ENCODE measurements at places on chromosomes 2 and 18.

- peak; percentile 58 for DNase-seq
Measured at GRCh38 chr18:25349926-25350487, 2.0 kb downstream of the ZNF521 start.

DNA sequence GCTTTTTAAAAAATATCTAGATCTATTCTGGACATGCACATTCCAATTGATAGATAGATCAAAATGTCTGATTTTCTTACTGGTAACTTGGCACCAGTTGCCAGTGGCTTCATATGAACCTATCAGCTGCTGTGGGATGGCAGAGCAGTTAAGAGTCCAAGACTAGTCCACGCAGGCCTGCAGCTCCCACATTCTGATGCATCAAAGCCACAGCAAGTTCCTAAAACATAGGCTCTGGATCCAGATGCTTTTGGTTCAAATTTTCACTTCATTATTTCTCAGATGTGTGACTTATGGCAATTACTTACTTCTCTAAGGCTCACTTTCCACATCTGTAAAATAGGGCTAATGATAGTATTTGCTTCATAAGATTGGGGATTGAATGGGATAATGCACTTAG lies 48.0 kb upstream of the CYP1B1 start:
- DNase-seq: no peak

- DNase-seq: no peak
Measured at GRCh38 chr18:1573732-1574131, 669.1 kb downstream of the ADCYAP1 start.

DNA sequence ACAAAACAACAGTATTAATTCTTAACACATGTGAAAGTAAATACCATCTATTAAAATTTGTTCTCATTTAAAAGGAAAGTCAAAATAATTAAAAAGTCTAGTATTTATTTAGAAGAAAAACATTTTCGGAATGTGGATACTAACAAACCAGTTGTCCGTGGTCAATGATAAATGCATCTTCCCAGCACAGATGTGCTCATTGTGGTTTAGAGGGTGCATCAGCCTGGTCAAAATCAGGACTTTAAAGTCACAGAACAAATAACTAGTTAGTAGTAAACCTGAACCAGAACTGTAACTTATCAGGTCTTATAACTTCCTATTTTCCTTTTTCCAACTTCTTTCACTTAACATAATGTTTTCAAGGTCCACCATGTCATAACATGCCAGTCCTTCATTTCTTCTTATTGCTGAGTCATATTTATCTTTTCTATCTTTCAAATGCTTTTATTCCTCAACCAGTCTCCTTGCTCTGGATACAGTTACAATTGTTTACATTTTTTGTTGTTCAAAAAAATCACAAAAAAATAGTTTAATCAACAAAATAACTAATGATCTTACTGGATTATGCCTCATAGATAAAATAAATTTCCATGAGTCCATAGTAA lies 55.8 kb downstream of the ID2 start:
- no peak for DNase-seq

GRCh38 chr18:55316486-55317184 lies 271.4 kb downstream of the TCF4 start:
- DNase-seq: no peak

- peak; percentile 38 for DNase-seq
Measured at GRCh38 chr2:198287706-198288105, 483.3 kb downstream of the PLCL1 start.

DNA sequence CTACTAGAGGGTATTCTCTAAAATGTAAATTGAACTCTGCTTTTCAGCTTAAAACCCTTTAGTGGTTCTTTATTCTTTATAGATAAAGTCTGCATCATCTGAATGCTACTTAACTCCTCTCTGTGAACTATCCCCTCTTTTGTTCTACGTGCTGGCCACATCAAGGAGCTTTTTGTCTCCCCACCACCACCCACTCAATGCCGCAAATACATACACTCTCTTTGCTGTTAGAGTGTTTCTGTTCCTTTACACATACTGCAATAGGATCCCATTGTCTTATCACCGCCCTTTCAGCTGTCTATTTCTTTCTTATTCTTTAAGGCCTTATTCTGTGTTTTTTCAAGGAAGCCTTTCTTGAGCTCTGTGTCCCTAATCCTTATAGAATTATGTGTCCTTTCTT lies 83.3 kb downstream of the EML4 start:
- DNase-seq: no peak

- peak; percentile 65 for DNase-seq
Measured at GRCh38 chr2:11022591-11023273, 111.0 kb downstream of the KCNF1 start.

DNA sequence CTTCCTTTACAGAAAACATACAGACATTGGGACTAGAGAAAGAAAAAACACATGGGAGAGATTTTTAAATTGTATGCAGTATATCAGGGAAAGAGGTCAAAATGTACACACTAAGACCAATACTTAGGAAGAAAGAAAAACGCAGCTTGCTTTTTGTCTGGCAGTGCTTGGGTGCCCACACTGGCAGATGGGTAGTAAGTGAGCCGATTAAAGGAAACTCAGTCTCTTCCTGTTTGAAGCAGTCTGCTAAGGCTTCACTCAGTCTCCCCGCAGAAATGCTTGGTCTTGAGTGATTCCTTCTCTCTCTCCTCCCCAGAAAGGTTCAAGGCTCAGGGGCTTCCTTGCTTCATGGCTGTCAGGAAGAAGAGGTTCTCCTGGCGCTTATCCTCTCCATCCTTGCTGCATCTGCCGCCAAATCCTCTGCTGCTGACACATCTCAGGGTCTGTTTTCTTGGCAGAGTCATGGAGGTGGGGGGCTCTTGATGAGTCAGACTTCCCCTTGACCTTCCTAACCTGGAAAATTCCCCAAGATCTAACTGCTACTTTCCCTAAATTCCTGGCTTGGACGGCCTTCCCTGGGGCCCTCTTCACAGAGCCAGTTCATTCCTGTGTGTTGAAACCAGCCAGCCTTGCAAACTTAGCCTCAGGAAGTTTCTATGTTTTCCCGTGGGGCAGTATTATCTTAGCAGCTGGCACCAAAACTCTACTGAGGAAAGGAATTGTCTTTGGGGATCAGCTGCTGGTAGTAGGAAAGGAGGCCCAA lies 10.5 kb upstream of the TMSB10 start:
- DNase-seq: no peak

GRCh38 chr2:39682066-39682692 lies 16.5 kb downstream of the TMEM178A start:
- no peak for DNase-seq

GRCh38 chr2:42969231-42970150 lies 177.1 kb upstream of the HAAO start:
- DNase-seq: no peak

Data from NCI-H1417 (cell line).